Upper lobe of left lung (tissue), 6 donors: ENCODE measurements at places on chromosomes 7 and 10.

- peaks cover 5% of the 10 kb centered on the region for H3K36me3 ChIP-seq
- no peaks in the 10 kb centered on the region for H3K27me3 ChIP-seq
- peaks cover 4% of the 10 kb centered on the region for H3K4me1 ChIP-seq
- H3K4me3 ChIP-seq: no peak overlapping the region
- DNase-seq: peak; percentile 32
Observed at GRCh38 chr10:132229096-132229495, 42.3 kb downstream of the DPYSL4 start.

GRCh38 chr10:86632951-86633350, 21.4 kb upstream of the OPN4 start:
- H3K27me3 ChIP-seq: no peaks in the 10 kb centered on the region
- no peak for DNase-seq
- H3K27ac ChIP-seq: no peak overlapping the region
- H3K4me1 ChIP-seq: peaks cover 8% of the 10 kb centered on the region
- no peaks in the 10 kb centered on the region for H3K36me3 ChIP-seq

- H3K4me1 ChIP-seq: peaks cover 8% of the 10 kb centered on the region
- no peak for DNase-seq
- no peaks in the 10 kb centered on the region for H3K27me3 ChIP-seq
- no peak overlapping the region for H3K27ac ChIP-seq
- no peak overlapping the region for H3K4me3 ChIP-seq
Observed at GRCh38 chr7:38189231-38189938, 11.3 kb downstream of the STARD3NL start.

- no peak overlapping the region for H3K4me3 ChIP-seq
- no peaks in the 10 kb centered on the region for H3K36me3 ChIP-seq
- no peak overlapping the region for H3K27ac ChIP-seq
- no peaks in the 10 kb centered on the region for H3K4me1 ChIP-seq
- H3K27me3 ChIP-seq: no peaks in the 10 kb centered on the region
Observed at GRCh38 chr7:128726059-128726736, 13.0 kb upstream of the CALU start.

GRCh38 chr7:82156168-82156567, 287.4 kb downstream of the CACNA2D1 start:
- no peak overlapping the region for H3K4me3 ChIP-seq
- H3K27ac ChIP-seq: no peak overlapping the region
- H3K4me1 ChIP-seq: no peaks in the 10 kb centered on the region
- no peak for DNase-seq

DNA sequence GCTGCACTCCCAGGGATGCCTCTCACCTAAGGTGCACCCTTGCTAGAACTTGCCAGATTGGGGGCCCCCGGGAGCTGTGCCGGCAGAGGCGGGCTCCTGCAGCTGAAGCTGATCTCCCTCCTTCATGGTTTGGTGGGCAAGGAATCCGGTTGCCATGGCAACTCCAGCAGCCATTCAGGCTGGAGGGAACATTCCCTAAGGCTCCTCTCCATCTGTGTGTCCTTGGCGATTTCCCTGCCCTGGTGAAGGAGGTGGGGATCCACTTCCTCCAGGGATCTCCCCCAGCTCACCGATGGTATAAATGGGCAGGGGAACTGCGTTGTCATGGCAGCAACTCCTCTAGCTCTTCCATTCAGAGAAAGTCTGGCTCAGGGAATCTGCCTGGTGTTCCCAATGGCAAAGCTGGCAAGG, 49.6 kb upstream of the GPR158 start:
- no peak for DNase-seq
- H3K4me3 ChIP-seq: no peak overlapping the region
- H3K27ac ChIP-seq: no peak overlapping the region
- no peaks in the 10 kb centered on the region for H3K4me1 ChIP-seq

DNA sequence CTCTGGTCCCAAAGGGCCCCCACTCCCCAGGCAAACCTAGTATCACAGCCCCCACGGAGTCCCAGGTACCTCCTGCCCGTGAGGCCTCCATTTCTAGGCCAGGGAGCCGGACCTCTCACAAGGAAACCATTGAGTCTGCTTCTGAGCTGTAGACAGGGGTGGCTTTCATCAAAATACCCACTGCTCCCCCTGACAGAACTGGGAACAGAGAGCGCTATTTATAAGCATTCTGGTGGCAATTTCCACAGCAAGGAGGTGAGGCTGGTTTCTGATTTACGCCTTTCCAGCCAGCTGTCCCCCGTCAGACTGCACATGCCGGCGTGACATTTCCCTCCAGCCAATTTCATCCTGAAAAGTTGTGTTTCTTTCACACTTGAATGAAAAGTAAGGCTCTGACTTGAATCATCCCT, 407.5 kb upstream of the PRKCQ start:
- H3K36me3 ChIP-seq: no peaks in the 10 kb centered on the region
- H3K4me3 ChIP-seq: no peak overlapping the region

GRCh38 chr7:53302496-53303246, 267.2 kb downstream of the POM121L12 start:
- no peaks in the 10 kb centered on the region for H3K27me3 ChIP-seq
- H3K36me3 ChIP-seq: no peaks in the 10 kb centered on the region
- DNase-seq: no peak
- H3K27ac ChIP-seq: no peak overlapping the region

DNA sequence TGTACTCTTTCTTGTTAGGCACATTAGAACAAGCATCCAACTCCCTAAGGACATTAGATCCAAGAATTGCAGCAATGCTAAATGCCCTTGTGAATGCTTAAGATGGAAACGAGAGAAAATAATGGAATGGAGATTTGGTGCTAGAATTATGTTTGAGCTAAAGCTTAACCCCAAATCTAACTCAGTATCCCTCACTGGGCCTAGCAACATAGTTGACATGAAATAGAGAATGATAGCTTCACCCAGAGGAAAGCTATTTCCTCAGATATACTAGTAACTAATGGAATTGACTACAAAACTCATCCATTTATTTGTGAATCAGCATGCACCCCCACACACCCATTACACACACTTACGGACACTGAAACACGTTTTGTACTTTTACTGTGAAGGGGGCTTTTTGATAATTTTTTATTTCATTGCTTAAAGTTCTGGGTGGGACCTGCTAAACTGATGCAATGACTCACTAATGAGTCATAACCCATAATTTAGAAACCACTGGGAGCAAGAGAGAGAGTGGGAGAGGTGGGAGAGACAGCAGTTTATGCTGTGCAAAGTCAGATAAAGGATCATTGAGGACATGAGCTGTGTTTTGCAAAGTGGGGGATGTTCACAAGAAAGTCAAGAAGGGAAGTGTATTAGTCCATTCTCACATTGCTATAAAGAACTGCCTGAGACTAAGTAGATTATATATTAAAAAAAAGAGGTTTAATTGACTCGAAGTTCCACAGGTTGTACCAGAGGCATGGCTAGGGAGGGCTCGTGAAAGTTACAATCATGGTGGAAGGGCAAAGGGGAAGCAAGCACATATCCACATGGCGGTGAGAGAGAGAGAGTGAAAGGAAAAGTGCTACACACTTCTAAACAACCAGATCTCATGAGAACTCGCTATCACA, 382.7 kb downstream of the SFMBT2 start:
- no peak overlapping the region for H3K4me3 ChIP-seq
- H3K4me1 ChIP-seq: peaks cover 2% of the 10 kb centered on the region
- no peaks in the 10 kb centered on the region for H3K27me3 ChIP-seq
- H3K36me3 ChIP-seq: no peaks in the 10 kb centered on the region

- H3K27ac ChIP-seq: no peak overlapping the region
- H3K36me3 ChIP-seq: no peaks in the 10 kb centered on the region
- no peak for DNase-seq
- H3K4me3 ChIP-seq: no peak overlapping the region
- H3K4me1 ChIP-seq: no peaks in the 10 kb centered on the region
Observed at GRCh38 chr7:40915071-40915470, 780.3 kb downstream of the SUGCT start.

DNA sequence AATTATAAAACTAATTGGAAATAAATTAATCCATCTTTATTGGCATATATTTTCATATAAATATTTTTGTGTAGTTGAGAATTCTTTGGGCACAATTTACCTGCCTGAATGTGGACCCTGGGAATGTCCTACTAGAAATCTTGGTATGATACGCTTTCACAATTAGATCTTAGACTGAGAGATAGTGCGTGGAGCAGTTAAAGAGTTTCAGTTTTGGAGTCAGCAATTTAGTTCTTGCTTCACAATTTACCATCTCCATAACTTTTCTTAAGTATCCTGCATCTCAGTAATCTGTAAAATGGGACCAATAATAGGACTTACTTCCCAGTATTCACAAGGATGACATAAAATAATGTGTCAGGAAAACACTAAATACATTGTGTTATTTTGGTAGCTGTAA, 2.0 kb downstream of the MTPN start:
- no peak for DNase-seq
- H3K36me3 ChIP-seq: no peaks in the 10 kb centered on the region
- peak overlapping the region; percentile 92 for H3K27ac ChIP-seq
- peaks cover 48% of the 10 kb centered on the region for H3K4me1 ChIP-seq
- H3K4me3 ChIP-seq: no peak overlapping the region

DNA sequence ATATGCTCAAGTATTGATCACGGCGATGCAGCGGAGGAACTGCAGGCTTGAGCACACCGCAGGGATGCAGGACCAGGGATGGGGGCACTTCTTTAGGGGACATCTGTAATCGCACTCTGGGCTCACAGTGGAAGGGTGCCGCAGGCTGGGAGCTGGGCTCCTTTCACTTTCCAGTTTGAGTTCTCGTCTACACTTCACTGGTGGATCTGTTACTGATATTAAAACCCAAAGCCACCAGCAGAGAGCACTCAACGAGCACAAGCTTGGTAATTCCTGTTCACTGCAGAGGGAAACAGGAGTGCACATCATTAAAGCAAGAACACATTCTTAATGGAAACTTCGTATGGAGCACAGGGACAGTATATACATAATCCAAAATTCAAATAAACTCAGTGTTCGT, 91.3 kb downstream of the PARD3 start:
- no peak overlapping the region for H3K4me3 ChIP-seq
- peak; percentile 63 for DNase-seq

GRCh38 chr7:135552148-135552547, 5.6 kb upstream of the NUP205 start:
- H3K4me3 ChIP-seq: no peak overlapping the region
- H3K27ac ChIP-seq: no peak overlapping the region
- DNase-seq: no peak
- no peaks in the 10 kb centered on the region for H3K4me1 ChIP-seq
- no peaks in the 10 kb centered on the region for H3K36me3 ChIP-seq
- no peaks in the 10 kb centered on the region for H3K27me3 ChIP-seq

GRCh38 chr7:84506151-84506550, 311.6 kb upstream of the SEMA3A start:
- H3K27me3 ChIP-seq: no peaks in the 10 kb centered on the region
- no peak overlapping the region for H3K27ac ChIP-seq
- H3K4me1 ChIP-seq: no peaks in the 10 kb centered on the region
- no peak overlapping the region for H3K4me3 ChIP-seq

DNA sequence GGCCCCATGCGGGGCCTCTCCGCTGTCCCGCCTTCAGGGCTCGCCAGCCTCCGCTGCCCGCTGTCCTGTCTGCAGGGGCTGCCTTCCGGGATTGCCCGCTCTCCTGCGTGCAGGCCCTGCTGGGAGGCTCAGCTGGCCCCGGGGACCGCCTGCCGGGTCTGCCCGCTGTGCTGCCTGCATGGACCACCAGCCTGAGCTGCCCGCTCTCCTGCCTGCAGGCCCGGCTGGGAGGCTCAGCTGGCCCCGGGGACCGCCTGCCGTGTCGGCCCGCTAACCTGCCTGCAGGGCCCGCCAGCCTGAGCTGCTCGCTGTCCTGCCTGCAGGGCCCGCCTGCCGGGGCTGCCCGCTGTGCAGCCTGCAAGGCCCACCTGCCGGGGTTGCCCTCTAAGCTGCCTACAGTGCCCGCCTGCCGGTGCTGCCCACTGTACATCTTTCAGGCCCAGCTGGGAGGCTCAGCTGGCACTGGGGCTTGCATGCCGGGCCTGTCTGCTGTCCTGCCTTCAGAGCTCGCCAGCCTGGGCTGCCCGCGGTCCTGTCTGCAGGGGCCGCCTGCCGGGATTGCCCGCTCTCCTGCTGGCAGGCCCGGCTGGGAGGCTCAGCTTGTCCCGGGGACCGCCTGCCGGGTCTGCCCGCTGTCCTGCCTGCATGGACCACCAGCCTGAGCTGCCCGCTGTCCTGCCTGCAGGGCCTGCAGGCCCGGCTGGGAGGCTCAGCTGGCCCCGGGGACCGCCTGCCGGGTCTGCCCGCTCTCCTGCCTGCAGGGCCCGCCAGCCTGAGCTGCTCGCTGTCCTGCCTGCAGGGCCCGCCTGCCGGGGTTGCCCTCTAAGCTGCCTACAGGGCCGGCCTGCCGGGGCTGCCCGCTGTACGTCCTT, 165.1 kb downstream of the GLRX3 start:
- peak; percentile 91 for DNase-seq
- no peaks in the 10 kb centered on the region for H3K4me1 ChIP-seq
- H3K4me3 ChIP-seq: no peak overlapping the region
- H3K27me3 ChIP-seq: no peaks in the 10 kb centered on the region

DNA sequence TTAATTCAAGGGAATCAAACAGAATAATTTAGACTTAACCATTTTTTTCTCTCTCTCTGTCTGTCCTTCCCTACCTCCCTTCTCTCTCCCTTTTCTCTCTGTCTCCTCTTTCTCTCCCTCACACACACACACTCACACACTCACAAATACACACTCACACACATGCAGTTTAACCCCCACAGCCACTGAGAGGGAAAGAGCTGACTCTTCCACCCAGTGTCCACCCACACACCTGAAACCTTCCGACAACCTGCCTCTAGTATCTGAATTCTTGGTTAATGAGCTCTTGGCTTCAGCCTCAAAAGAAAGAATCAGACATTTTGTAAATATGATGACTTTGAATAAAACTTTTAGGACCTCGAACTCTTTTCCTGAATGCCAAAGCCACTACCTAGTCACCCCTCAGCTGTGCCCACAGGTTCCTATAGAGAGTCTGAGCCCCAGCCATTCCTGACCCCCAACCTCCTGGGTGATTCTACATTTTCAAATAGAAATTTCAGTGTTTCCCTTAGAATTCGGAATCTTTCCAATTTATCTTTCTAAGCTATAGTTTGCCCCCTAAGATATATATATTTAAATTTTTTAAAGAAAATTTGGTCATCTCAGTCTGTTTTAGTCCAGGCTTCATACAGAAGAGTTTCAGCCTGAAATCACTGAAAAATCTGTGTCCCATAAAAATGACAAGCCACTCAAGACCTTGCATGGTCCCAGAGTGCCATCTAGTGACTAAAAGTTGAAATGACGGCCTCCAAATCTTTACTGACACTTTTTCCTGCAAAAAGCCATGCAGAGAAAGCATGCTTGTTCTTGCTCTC, 202.8 kb downstream of the IPMK start:
- no peak overlapping the region for H3K4me3 ChIP-seq
- H3K27me3 ChIP-seq: no peaks in the 10 kb centered on the region
- H3K4me1 ChIP-seq: no peaks in the 10 kb centered on the region
- no peak overlapping the region for H3K27ac ChIP-seq
- H3K36me3 ChIP-seq: no peaks in the 10 kb centered on the region

GRCh38 chr7:45700556-45700955, 126.4 kb downstream of the ADCY1 start:
- no peaks in the 10 kb centered on the region for H3K36me3 ChIP-seq
- DNase-seq: peak; percentile 32
- no peaks in the 10 kb centered on the region for H3K4me1 ChIP-seq
- H3K4me3 ChIP-seq: no peak overlapping the region
